Choroid plexus epithelial cell (primary cell): ENCODE measurements at places on chromosomes 13 and 19.

- no peak for DNase-seq
Observed at GRCh38 chr13:107545946-107546502, 669.3 kb downstream of the LIG4 start.

- no peak for DNase-seq
Observed at GRCh38 chr19:6270822-6271221, 9.0 kb downstream of the MLLT1 start.

GRCh38 chr13:45849408-45849807, 2.1 kb downstream of the SIAH3 start:
- no peak for DNase-seq

DNA sequence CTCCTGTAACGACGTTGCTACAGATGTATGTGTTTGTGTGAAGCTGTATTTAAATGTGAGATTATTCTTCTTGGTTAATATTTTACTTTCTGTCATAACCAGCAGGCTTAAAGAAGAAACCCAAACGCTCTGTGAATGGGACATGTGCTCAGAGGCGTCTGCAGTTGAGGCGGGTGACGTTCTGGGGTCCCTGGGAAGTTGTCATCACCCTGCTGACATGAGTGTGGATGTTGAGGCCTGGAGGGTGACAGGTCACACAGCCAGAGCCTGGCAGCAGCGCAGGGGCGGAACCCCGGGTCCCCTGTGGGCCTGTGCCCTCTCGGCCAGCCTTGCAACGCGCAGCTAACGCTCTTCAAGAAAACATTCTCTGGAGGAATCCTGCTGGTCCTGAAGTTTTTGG, 16.6 kb downstream of the RASA3 start:
- DNase-seq, result no peak

- DNase-seq, result no peak
Observed at GRCh38 chr19:6738787-6739389, 592 bp upstream of the TRIP10 start.

GRCh38 chr19:16860118-16860517, 28.7 kb upstream of the F2RL3 start:
- DNase-seq, result no peak

- no peak for DNase-seq
Observed at GRCh38 chr19:20444202-20444885, 121.2 kb downstream of the ZNF737 start.

GRCh38 chr13:32036757-32037156, 5.2 kb downstream of the FRY start:
- DNase-seq, result no peak

DNA sequence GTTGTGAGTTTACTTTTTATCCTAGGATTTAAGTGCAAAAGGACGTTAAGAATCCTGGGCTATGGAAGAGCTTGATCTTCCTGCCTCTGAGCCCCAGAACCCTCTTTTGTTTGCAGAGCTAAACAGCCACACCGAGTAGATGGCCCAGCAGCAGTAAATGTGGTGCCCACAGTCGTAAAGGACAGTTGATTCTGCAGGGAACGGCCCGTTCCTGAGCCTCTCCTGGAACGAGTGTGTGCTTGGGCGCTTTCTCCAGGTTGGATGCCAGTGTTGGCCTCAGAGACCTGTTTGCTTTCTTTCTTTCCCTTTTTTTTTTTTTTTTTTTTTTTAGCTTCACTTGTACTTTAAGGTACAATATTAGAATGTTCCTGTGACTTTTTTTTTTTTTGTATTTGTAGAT, 41.7 kb downstream of the SPATA13 start:
- no peak for DNase-seq

GRCh38 chr13:25654322-25654721, 282.5 kb downstream of the ATP8A2 start:
- no peak for DNase-seq

- no peak for DNase-seq
Observed at GRCh38 chr19:10514211-10515145, 2.8 kb downstream of the S1PR5 start.

DNA sequence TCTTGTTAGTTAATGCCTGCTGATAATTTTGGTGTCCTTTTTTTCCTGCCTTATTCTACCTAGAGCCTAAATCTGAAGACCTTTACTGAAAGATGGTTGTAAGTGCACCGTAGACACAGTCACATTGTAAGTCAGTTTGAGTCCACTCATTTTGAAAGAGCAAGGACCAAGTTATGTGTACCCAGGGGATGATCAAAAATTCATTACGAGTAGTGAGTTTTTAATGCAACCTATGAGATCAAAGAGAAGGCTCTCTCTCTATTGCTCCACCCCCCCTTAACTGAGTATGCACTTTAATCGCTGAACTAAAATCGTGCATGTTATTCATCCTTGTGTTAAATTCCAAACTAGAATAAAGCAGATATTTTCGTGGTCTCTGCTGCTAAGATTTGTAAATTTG, 1.8 kb downstream of the RAP2A start:
- peak; percentile 30 for DNase-seq

- peak; percentile 7 for DNase-seq
Observed at GRCh38 chr13:33723365-33723764, 94.6 kb upstream of the RFC3 start.

DNA sequence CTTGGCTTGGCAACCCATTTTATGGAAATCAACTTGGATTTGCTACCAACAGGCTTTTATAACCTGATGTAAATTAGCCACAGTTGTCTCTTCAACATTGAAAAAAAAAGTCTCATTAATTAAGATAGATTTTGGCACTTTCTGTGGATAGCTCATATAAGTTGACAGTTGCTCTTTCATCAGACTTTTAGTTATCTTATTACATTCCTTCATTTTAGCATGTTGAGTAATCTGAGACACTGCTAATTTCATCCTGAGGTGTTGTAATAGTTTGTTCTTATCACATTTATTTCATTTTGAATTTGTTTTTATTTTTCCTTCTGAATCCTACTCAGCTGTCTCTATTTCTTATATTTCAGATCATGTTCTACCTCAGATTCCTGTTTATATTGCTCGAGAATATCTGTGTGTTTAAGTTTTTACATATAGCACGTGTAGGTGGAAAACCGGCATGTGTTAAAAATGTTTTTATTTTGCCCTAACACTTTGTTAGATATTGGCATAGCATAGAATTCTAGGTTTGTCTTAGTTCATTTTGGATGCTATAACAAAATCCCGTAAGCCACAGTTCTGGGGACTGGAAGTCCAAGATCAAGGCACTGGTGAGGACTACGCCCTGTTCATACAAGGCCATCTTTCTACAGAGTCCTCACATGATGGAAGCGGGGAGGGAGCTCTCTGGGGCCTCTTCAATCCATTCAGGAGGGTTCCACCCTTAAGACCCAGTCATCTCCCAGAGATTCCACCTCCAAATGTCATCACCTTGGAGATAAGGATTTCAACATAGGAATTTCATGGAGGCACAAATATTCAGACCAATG, 239.4 kb downstream of the COL4A1 start:
- DNase-seq, result peak; percentile 52

DNA sequence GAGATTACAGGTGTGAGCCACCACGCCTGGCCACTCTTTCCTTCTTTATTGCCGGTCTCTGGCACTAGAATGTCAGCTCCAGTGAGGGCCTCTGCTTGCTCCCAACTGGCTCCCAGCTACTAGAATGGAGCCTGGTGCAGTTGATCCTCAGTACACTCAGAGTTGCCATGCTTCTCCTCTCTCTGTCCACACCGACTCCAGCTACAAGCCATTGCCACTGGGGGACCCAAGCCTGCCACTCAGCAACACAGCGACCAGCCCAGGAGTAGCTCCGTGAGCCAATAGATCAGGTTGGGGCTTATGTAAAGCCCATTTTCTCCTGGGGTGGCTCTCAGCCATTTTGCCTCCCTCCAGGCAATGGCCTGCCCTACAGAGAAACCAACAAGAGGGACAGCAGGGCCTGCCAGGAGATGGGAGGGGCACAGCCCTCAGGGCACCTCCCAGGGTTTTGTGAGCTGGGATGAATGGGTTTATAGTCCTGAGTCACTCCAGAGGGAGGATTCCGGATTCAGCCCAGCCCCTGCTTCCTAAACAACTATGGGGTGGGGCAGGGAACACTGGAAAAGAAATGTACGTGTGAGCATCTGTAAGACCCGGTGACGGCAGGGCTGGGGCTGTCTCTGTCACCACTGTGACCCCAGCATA, 36.5 kb downstream of the OPA3 start:
- no peak for DNase-seq

- DNase-seq, result no peak
Observed at GRCh38 chr13:113404723-113405471, 41.0 kb upstream of the GRTP1 start.

- no peak for DNase-seq
Observed at GRCh38 chr19:46913198-46913851, 52.5 kb downstream of the ARHGAP35 start.

GRCh38 chr13:56861476-56861875, 279.2 kb upstream of the PRR20A start:
- no peak for DNase-seq

- peak; percentile 29 for DNase-seq
Observed at GRCh38 chr19:18194554-18195238, 1.7 kb downstream of the MPV17L2 start.

DNA sequence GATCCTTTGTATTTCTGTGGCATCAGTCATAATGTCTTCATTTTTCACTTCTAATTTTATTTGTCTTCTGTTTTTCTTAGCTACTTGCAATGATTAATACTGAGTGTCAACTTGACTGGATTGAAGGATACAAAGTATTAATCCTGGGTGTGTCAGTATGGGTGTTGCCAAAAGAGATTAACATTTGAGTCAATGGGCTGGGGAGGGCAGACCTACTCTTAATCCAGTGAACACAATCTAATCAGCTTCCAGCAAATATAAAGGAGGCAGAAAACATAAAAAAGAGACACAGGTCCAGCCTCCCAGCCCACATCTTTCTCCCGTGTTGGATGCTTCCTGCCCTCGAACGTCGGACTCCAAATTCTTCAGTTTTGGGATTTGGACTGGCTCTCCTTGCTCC, 640.9 kb upstream of the MIR17HG start:
- DNase-seq, result no peak

DNA sequence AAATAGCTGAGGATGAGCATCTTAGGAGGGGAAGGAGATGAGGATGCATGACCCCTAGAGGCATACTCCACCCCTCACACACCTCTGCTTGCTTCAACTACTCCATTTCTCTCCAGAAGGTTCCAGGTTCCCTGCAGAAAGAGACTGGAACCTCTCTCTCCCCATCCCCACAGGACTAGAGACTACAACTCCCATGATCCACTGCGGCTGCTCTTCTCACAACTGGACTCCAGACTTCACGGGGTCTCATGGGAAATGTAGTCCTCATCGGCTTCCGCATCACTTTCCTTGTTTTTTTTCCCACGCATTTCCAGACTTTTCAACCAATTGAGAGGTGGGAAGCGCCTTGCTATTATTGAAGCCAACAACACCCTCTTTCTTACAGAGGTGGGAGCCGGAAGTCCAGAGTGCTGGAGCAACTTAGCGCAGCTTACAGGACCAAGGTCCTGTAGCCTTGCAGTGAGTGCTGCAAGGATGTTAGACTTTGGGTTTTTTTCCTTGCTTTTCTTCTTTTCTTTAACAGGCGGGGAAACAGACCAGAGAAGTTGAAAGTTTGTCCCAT, 13.9 kb upstream of the CACNG6 start:
- peak; percentile 93 for DNase-seq

DNA sequence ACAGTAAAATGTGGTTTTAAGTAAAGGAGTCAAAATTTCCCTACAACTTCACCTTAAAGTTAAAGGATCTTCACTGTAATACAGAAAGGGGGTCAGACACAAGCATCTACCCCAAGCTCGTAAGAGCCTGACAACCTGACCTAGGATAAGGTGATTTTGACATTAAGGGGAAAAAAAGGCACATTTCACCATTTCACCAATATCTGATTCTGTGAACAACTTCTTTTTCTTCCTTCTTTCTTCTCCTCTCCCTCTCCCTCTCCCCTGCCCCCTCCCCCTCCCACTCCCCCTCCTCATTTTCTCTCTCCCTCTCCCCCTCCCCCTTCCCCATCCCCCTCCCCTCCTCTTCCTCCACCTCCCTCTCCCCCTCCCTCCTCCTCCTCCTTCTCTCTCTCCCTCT, 796.7 kb upstream of the ARGLU1 start:
- DNase-seq, result no peak

GRCh38 chr13:23630349-23631093, 60.3 kb downstream of the TNFRSF19 start:
- DNase-seq, result no peak

GRCh38 chr13:113245849-113246796, 36.7 kb downstream of the CUL4A start:
- DNase-seq, result no peak

DNA sequence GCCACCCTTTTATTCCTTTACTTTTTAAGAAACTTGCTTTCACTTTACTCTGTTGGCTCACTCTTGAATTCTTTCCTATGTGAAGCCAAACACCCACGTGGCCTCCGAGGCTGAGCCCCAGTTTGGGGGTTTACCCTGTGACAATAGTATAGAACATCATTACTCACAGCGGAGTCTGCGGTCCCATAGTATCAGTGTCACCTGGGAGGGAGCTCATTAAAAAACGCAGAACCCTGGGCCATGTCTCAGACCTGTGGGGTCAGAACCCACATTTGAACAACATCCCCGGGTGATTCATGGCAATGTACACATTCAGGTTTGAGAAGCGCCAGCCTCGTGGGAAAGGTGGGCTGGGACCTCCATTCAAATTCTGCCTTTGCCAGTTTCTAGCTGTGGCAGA, 36.0 kb upstream of the UBL3 start:
- DNase-seq, result no peak

DNA sequence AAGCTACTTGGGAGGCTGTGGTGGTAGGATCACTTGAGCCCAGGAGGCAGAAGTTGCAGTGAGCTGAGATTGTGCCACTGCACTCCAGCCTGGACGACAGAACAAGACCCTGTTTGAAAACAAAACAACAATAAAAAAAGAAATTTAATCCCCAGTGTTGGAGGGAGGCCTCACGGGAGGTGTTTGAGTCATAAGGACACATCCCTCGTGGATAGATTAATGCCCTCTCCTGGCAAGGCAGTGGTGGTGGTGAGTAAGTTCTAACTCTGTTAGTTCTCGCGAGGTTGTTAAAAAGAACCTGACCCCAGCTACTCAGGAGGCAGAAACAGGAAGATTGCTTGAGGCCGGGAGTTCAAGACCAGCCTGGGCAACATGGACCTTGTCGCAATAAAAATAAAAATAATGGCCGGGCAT, 27.6 kb upstream of the SIN3B start:
- peak; percentile 68 for DNase-seq

GRCh38 chr19:58117841-58118575, 20.0 kb upstream of the ZSCAN18 start:
- DNase-seq, result no peak

- no peak for DNase-seq
Observed at GRCh38 chr19:38515896-38516295, 82.4 kb downstream of the RYR1 start.
